ENCODE measurements at places on chromosomes 1 and 21.

- DNase-seq: no peak
Observed at GRCh38 chr1:12714710-12715475, 1.0 kb upstream of the AADACL3 start.

- peak; percentile 5 for DNase-seq
Observed at GRCh38 chr1:84345220-84345619, 43.7 kb downstream of the SAMD13 start.

DNA sequence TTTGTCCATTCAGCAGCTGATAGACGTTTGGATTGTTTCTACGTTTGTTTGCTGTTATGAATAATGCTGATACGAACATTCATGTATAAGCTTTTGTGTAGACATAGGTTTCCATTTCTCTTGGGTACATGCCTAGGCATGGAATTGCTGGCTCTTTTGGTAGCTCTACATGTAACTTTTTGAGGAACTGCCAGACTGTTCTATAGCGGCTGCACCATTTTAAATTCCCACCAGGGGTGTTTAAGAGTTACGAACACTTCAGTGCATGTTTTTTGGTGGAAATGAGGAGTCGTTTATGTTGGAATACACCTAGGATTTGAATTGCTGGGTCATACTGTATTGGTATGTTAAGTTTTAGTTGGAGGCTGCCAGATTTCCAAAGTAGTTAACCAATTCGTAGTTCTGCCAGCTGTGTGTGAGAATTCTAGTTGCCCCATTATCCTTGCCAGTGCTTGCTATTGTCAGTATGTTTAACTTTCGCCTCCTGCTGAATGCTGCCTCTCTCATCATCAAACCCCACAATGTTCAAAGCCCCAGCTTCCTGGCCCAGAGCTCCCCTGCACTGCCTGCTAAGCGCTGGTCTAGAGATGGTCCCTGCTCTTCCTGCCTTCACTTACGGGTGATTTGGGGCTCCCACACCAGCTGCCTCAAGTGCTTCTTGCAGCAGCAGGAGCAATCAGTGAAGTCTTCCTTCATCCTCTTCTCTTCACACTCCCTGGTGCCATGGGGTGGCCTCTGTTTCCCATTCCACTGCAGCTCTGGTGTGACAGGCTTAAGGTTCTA, 81.0 kb downstream of the MAN1C1 start:
- no peak for DNase-seq

DNA sequence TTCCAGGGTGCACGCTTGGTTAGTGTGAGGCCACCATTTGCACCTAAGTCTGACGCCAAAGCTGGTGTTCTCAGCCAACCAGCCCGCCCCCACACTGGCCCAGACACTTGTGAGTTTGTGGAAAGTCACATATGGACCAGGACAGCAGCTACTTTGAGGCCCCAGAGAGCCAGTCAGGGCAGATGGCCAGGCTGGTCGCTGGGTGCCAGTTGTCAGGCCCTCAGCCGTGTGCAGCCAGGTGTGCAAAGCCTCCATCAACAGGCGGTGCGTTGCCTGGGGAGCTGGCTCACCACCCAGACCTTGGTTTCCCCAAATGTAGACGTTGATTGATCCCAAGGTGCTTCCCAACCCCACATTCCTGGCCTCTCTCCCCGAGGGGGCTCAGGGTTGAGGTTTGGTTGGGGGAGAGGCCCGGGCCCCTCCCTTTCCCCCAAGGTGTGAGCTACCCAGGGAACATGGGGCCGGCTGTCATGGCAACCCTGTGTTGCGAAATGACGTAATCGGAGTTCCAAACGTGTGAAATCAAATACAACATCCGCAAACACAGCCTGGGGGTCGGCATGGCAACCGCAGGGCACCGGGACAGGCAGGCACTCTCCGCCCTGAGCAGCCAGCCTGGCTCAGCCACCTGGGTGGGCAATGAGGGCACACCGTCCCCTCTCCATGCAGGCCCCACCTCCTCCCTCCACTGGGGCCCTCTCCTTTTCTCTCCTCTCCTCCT, 42.2 kb upstream of the WNT4 start:
- no peak for DNase-seq

DNA sequence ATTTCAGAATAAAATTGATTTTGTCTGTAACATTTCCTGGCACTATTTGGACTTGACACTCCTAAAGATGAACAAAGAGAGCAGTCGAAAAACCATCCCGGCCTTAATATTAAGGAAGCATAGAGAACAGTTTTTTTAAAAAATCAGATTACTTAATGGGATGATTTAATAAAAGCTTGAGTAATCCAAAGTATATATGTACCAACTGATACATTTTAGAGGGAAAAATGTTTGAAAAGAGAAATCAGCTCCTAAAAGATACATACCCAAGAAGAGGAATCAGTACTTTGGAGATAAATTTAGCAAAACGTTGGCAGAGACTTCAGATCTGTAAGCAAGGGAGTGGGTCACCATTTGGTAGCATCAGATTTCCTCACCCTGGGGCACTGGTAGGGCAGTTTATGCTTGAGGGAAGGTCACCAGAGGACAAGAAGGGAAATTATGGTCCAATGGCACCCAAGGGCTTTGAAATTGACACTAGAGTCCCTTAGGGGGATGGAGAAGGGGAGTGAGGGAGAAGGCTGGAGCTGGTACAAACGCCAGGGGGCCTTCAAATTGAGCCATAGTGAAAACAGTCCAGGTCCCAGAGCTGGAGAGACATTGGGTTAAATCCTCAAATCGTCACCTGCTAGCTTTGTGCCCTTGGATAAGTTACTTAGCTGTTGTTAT, 5.9 kb downstream of the SLAMF7 start:
- DNase-seq: no peak

DNA sequence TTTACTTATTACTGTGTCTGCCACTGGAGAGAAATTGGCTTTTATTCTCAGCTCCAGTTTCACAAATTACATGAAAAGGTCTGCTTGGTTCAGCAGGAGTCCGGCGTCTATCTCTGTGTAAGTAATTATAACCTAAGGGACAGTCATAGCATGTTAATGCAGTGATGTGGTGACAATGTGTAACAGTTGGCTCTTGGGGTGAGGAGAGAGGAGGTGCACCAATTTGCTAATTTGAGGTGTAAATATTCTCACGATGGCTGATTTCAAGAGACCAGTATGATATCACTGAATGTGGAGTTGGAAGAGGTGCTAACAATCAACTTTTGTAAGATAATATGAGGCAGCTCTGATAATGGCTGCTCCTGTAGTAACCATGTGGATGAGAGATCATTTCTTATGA, 86.1 kb downstream of the CTH start:
- no peak for DNase-seq

DNA sequence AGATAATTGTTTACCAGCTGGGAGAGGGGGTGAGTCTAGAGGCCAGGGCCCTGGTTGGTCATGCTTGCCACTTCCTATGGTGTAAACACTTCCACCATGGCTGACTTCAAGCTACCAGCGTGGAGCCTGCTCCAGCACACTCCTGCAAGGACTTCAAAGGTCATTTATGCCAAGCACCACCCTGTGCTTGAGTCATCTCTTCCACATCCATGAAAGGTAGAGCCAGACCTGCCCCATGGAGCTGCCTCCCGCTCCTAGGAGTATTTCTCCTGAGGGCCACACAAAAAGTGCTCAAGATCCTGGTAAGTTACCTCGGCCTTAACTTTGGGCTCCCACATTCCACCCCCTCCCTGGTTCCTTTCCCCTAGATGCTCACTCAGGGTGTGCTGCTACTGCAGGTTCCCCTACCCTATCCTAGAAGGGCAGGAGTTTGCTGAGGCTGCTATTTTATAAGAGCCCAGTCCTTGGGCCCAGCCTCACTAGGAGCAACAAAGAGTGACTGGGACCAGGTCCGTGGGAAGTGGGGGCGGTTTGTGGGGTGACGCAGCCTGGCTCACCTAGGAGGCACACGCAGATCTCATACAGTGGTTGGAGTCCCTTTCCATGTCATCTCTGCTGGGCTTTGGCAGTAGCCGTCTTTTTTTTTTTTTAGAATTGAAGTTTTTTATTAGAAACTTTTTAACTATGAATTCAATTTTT, 2.4 kb downstream of the RAB7B start:
- peak; percentile 89 for DNase-seq

- DNase-seq: no peak
Observed at GRCh38 chr1:111503585-111504060, at the start of the genes ADORA3 and TMIGD3. ADORA3 (minus strand) TSS chr1:111503633; CDS start chr1:111503354, 279 bp downstream. TMIGD3 (minus strand) TSS chr1:111503633; CDS start chr1:111503354, 279 bp downstream.

- peak; percentile 24 for DNase-seq
Observed at GRCh38 chr1:52567943-52568342, 15.1 kb upstream of the TUT4 start.

DNA sequence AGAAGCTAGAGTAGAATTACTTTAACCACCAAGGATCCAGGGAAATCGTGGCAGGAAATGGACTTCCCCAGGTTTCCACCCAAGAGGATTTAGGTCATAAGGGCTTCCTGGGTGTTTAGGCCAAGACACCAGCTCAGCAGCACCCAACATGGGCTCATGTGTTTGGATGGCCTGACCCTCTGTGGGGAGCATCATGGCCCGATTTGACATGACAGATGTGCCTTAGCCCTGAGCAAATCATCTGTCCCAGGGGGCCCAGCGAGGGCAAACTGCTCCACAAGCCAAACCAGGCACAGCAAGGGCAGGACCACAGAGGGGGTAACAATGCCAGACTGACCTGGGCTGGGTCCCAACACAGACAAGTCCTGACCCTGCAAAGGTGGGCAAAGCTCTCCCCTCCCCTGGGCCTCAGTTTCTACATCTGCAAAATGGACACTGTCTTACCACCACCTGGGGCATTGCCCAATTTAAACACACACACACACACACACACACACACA, 232.8 kb downstream of the MATN1 start:
- DNase-seq: no peak

DNA sequence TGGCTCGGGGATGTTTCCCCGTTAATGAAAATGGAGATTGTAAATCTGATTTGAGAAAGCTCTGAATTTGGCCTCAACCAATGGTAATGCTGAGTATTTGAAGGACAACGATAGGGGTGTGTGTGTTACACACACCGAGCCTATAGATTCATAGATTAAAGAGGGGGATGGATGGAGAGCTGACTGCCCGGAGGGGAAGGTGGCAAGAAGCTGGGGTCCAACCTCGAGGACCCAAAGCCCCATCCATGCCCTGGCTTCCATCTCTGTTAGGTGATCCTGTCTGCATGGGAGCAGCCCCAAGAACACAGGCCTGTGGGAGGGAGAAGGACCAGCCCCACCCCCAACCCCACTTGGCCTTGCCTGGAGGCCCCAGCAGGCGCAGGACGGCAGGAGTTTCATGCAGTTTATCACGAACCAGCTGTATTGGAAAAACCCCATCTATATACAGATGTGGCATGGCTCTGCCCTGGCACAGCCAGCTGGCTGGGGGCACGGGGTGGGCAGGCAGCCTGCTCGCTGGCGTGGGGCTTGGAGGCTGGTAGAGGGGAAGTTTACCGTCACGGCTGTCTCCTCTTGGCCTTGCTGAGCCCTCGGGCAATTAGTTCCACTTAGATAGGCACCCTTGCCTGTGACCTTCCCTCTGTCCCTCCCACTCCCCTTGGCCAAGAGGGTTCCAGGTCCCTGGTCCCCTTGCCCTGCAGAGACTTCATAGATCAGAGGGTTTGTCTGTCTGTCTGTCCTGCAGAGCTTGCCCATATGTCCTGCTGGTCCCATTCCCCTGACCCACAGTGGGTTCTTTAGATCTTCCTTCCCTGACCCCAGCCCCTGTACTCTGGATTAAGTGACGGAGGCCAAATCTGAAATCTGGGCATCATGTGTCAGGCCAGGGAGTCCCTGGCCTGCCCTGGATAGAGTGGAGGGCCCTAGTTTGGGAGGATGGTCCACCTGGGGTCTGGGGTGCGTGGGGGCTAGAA, 3.0 kb downstream of the HSPB7 start:
- peak; percentile 50 for DNase-seq

- DNase-seq: no peak
Observed at GRCh38 chr1:55117941-55118340, 78.6 kb downstream of the PCSK9 start.

- DNase-seq: peak; percentile 26
Observed at GRCh38 chr21:45064618-45065399, 9.6 kb upstream of the ADARB1 start.

- DNase-seq: no peak
Observed at GRCh38 chr1:58986996-58987767, 203.3 kb upstream of the JUN start.

DNA sequence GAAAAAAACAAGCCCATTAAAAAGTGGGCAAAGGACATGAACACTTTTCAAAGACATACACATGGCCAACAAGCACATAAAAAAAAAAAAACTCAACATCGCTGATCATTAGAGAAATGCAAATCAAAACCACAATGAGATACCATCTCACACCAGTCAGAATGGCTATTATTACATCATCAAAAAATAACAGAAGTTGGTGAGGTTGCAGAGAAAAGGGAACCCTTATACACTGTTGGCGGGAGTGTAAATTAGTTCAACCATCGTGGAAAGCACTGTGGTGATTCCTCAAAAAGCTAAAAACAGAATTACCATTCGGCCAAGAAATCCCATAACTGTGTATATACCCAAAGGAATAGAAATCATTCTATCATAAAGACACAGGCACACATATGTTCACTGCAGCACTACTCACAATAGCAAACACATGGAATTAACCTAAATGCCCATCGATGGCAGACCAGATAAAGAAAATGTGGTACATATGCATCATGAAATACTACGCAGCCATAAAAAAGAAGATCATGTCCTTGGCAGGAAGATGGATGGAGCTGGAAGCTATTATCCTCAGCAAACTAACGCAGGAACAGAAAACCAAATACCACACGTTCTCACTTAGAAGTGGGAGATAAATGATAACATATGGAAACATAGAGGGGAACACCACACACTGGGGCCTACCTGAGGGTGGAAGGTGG, 70.1 kb downstream of the INTS7 start:
- DNase-seq: no peak

- DNase-seq: no peak
Observed at GRCh38 chr1:87829360-87829759, 500.7 kb downstream of the LMO4 start.

GRCh38 chr1:48442864-48443619, 29.0 kb downstream of the SPATA6 start:
- DNase-seq: no peak

DNA sequence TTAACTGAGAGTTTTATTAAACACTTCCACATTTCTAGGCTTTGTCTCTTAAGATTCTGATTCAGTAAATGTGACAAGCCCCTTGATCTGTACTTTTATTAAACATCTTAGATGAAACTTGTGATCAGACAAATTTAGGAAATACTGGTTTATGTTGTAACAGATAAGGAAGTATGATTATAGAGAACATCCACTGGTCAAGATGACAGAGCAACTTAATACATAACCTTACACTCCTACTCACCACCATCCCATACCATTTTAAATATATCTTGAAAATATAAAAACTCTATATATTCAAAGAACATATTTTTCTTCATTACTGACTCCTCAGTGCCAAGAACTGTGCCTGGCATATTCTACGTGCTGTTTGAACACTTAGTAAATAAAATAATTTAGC, 217.5 kb downstream of the LRRC40 start:
- no peak for DNase-seq
